SJCRH30 (cell line): ENCODE measurements at places on chromosomes 1 and 21. TPM values are rescaled to one million over a fixed set of nuclear protein-coding genes. Genes with fewer than 3 reads are reported as not detected.

The MYBPH gene
- total RNA-seq, result 1.1 and 1.8 TPM in 2 replicates

GRCh38 chr1:18849261-18849711 is 10.2 kb downstream of the TAS1R2 start:
- no peaks in the 10 kb centered on the region; the same call in 1 of the 2 replicates for H3K4me1 ChIP-seq
- H3K4me3 ChIP-seq, result no peak overlapping the region
- H3K27me3 ChIP-seq, result no peaks in the 10 kb centered on the region
- DNase-seq, result peak; percentile 60
- no peaks in the 10 kb centered on the region for H3K36me3 ChIP-seq
- H3K27ac ChIP-seq, result no peak overlapping the region

DNA sequence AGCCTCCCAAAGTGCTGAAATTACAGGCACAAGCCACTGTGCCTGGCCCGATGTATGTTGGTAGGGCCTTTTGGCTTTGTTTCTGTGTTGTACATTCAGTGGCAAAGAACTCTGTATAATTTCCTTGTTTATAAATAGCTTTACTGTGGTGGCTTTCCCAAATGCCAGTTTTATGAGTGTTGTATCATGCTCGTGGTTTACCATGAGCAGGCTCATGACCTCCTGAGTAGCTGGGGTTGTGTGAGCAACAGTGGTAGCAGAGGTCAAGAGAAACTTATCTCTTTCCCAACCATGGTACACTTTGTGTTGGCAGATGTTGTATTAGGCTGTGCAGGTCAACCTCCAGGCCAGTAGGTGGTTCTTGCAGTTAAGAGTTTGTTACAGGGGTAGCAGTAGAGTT is 420.4 kb upstream of the BEND5 start:
- H3K36me3 ChIP-seq, result no peaks in the 10 kb centered on the region
- H3K27ac ChIP-seq, result no peak overlapping the region
- no peak for DNase-seq
- no peaks in the 10 kb centered on the region for H3K4me1 ChIP-seq

DNA sequence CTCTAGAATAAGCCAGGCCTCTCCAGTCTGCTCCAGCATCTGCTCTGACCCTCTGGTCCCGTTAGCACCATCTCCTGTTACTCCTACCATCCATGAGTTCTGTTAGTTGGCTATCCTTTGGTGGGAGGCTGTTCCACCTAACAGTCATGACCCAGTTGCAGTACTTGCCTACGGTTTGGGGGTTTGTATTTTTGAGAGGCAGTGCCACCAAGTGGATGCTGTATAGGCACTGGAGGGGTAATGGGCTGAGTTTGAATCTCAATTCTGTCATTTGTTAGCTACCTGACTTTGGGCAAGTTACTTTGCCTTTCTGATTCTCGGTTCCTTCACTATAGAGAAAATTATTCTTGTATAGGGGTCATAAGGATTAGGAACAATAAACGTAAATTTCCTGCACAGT is 12.1 kb upstream of the C8B start:
- H3K36me3 ChIP-seq, result no peaks in the 10 kb centered on the region
- H3K4me1 ChIP-seq, result no peaks in the 10 kb centered on the region
- DNase-seq, result no peak
- H3K27ac ChIP-seq, result no peak overlapping the region

DNA sequence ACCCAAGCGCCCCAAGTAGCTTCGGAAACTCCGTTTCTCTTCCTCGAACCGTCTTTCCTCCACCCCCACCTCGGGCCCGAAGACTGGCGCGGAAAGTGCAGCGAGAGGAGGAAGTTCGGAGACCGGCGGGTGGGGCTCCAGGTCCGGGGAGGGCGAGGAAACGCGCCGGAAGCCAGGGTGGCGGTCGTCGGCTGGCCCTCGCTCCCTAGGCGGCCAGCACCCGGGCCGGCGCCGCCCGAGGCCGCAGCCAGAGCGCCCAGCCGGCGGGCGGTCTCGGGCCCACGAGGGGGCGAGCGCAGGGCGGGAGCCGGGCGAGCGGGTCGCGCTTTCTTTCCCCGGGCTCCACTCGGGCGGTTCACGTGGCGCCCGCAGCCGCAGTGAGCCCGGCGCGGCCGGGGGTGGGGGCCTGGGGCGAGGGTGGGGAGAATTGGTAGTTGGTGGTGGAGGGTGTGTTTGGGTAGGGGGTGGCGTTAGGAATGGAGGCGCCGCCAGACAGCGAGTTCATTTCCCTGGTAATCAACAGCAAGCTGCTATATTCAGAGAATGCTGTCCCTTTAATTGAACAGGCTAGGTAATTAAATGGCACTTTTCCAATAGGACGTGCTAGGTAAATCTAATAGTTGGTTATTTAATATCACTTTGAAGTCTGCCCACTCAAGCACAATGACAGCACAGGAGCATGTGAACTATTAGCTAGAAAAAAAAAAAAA is 6.7 kb downstream of the LMO4 start:
- peaks cover 57% of the 10 kb centered on the region for H3K36me3 ChIP-seq
- peak overlapping the region; percentile 60 for H3K4me3 ChIP-seq
- H3K4me1 ChIP-seq, result 0 out of 2 replicates have a peak, but pooled peaks cover 3% of the 10 kb centered on the region
- H3K27ac ChIP-seq, result peak overlapping the region; percentile 58
- H3K27me3 ChIP-seq, result no peaks in the 10 kb centered on the region
- peak; percentile 65 for DNase-seq

DNA sequence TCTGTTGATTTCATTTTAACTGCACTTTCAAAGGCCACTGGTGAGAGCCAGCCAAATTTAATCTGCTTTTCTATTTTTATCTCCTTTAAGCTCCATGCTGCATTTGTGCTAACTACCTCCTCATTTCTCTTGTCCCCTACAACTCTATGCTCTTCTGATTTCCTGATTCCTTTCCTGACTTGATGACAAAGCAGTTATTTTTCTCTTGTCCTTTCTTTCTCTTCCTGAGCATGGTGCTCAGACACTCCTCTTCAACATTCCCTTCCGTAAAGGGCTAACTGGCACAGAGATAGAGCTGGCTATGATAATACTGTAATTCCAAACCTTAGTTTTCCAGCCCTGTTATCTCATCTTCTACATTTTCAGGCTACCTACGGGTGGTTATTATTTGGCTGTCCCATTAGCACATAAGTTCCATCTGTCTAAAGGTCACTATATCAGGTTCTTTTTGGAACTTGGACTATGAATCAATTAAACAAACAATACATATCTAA is 6.8 kb upstream of the BCAS2 start:
- peaks cover 3% of the 10 kb centered on the region; the same call in 1 of the 2 replicates for H3K4me1 ChIP-seq
- no peak overlapping the region for H3K27ac ChIP-seq
- no peaks in the 10 kb centered on the region for H3K27me3 ChIP-seq
- no peak overlapping the region for H3K4me3 ChIP-seq
- H3K36me3 ChIP-seq, result no peaks in the 10 kb centered on the region

- no peaks in the 10 kb centered on the region for H3K4me1 ChIP-seq
- H3K27ac ChIP-seq, result no peak overlapping the region
- H3K4me3 ChIP-seq, result no peak overlapping the region
- no peaks in the 10 kb centered on the region for H3K36me3 ChIP-seq
- no peaks in the 10 kb centered on the region for H3K27me3 ChIP-seq
These were observed 24.2 kb upstream of the CTBS start for GRCh38 chr1:84598418-84598817.

The CFH gene
- 80.6 and 84.2 TPM in 2 replicates for total RNA-seq

The TFF2 gene
- not detected in 2 replicates for total RNA-seq

DNA sequence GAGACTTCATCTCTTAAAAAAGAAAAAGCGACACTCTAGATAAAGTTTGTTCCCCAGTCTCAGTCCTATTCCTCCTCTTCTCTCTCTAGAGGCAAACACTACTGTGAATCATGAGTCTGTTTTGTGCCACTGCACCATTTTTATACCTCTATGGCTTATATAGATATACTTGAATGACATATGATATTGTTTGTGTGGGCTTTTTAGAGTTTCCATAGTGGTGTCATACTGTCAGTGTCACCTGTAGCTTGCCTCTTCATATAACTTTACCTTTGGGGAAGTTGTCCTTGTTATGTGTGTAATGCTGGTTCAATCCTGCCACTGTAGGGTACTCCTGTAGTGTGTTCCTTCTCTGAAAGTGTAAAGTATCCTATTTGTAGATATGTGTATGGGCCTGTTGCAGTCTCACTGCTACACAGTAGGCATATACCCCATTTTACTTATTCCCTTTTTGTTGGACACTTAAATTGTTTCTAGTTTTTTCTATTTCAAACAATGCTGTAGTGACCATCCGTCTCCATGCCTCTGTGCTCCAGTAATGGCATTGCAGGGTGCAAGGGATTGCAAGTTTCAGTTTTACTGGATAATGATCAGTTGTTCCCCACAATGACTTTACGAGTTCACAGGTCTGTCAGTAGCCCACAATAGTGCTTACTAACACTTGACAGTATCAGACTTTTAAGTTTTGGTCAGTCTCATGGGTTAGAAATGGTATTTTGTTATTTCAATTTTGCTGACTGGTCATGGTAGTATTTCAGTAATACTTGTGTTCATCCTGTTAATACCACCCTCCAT is 2.7 kb downstream of the PRMT2 start:
- no peak overlapping the region for H3K4me3 ChIP-seq
- H3K27ac ChIP-seq, result no peak overlapping the region
- no peak for DNase-seq

GRCh38 chr1:180270530-180271271 is 40.6 kb downstream of the LHX4 start:
- H3K27me3 ChIP-seq, result no peaks in the 10 kb centered on the region
- H3K4me3 ChIP-seq, result no peak overlapping the region
- 0 out of 2 replicates have a peak, but pooled peaks cover 4% of the 10 kb centered on the region for H3K36me3 ChIP-seq
- peak overlapping the region; percentile 81 for H3K27ac ChIP-seq

GRCh38 chr1:180150982-180151381 is 3.7 kb upstream of the QSOX1 start:
- no peak overlapping the region for H3K4me3 ChIP-seq
- no peaks in the 10 kb centered on the region for H3K27me3 ChIP-seq
- H3K36me3 ChIP-seq, result no peaks in the 10 kb centered on the region
- no peak for DNase-seq
- no peaks in the 10 kb centered on the region for H3K4me1 ChIP-seq

The IFI44 gene
- 6.5 and 11.7 TPM in 2 replicates for total RNA-seq

DNA sequence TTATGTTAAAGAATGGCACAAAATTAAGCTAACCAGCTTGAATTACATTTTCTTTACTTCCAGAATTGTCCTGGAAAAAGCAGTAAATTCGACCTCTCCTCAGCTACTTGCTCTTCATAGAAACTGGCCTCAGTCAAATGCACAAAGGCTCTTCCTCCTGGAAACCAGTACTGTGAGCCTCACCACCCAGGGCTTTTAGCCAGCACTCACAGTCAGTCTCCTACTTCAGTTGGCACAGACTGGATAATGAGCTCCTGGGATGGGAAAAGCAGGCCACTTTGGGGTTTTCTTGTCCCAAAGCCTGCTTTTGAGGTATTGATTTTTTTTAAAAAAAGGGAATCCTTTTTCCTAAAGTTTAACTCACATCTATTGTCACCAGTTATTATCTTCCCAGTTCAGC is 40.4 kb downstream of the SCYL3 start:
- H3K4me1 ChIP-seq, result no peaks in the 10 kb centered on the region
- no peaks in the 10 kb centered on the region for H3K27me3 ChIP-seq
- DNase-seq, result no peak
- H3K4me3 ChIP-seq, result no peak overlapping the region
- peaks cover 58% of the 10 kb centered on the region for H3K36me3 ChIP-seq

The GJA5 gene
- total RNA-seq, result not detected in 2 replicates

DNA sequence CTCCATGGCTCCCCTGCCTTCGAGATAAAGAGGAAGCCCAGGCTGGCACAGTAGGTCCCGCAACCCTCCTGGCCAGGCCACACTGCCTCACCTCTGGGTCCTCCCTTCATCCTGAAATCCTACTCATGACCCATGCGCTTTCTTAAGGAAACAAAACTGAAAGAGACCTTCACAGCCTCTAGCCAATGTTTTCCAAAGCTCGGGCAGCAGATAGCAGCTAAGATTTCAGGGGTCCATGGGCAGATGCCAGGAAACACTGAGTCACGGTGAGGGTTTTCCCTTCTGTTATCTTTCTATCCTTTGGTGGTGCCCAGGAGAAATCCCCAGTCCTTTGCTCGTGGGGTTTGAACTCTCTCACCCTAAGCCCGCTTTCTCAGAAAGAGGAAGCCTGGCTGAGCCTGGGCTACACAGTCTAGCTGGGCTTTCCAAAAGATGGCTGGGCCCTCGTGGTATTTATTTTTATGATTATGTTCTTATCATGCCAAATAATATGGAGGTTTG is 26.6 kb downstream of the TTC39A start:
- H3K27me3 ChIP-seq, result no peaks in the 10 kb centered on the region
- peaks cover 6% of the 10 kb centered on the region; the same call in 1 of the 2 replicates for H3K4me1 ChIP-seq
- no peak for DNase-seq
- H3K36me3 ChIP-seq, result no peaks in the 10 kb centered on the region
- H3K4me3 ChIP-seq, result no peak overlapping the region

The TINAGL1 gene
- 0.56 and 1.2 TPM in 2 replicates for total RNA-seq

GRCh38 chr1:231985296-231986023 is 358.9 kb downstream of the DISC1 start:
- DNase-seq, result no peak
- no peaks in the 10 kb centered on the region for H3K36me3 ChIP-seq
- no peak overlapping the region for H3K4me3 ChIP-seq

The GREM2 gene
- 0.02 and 0.03 TPM in 2 replicates for total RNA-seq

The KIAA0040 gene
- 1.7 and 2.1 TPM in 2 replicates for total RNA-seq

- H3K36me3 ChIP-seq, result no peaks in the 10 kb centered on the region
- H3K4me3 ChIP-seq, result no peak overlapping the region
These were observed 11.8 kb downstream of the VCAM1 start for GRCh38 chr1:100731309-100731708.

DNA sequence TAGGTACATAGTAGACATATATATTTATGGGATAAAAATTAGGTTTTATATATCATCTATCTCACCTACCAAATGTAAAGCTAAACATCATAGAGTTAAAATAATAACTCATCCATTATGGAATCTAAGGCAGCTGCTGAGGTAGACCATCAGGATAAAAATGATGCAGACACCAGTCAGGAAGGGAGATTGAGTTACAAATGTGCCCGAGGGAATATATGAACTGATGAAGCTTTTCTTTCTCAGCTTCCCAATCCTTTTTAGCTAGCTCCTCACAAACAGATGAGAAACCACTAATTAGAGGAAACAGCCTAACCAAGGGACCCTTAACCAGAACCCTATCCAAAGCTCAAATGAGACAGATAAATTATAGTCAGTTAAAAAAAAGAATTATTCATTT is 20.9 kb downstream of the TTLL7 start:
- peak; percentile 84 for DNase-seq
- H3K4me3 ChIP-seq, result no peak overlapping the region
- peaks cover 8% of the 10 kb centered on the region; the same call in 1 of the 2 replicates for H3K36me3 ChIP-seq
- H3K27me3 ChIP-seq, result no peaks in the 10 kb centered on the region
- no peak overlapping the region for H3K27ac ChIP-seq

The ITGB2 gene
- 38.8 and 42.4 TPM in 2 replicates for total RNA-seq

GRCh38 chr1:75616436-75617433 is 5.8 kb upstream of the SLC44A5 start:
- no peak overlapping the region for H3K27ac ChIP-seq
- H3K4me1 ChIP-seq, result no peaks in the 10 kb centered on the region
- H3K4me3 ChIP-seq, result peak overlapping the region; percentile 61
- no peaks in the 10 kb centered on the region for H3K36me3 ChIP-seq
- peaks cover 26% of the 10 kb centered on the region for H3K27me3 ChIP-seq

- no peak for DNase-seq
- H3K4me3 ChIP-seq, result no peak overlapping the region
- H3K36me3 ChIP-seq, result peaks cover 39% of the 10 kb centered on the region
- H3K4me1 ChIP-seq, result peaks cover 36% of the 10 kb centered on the region
These were observed 33.3 kb downstream of the HSPG2 start for GRCh38 chr1:21903638-21904453.

The GPR52 gene
- 0.76 and 2.0 TPM in 2 replicates for total RNA-seq
